Hindlimb muscle (tissue), 1 donor: ENCODE measurements at places on chromosomes 1 and 21.

DNA sequence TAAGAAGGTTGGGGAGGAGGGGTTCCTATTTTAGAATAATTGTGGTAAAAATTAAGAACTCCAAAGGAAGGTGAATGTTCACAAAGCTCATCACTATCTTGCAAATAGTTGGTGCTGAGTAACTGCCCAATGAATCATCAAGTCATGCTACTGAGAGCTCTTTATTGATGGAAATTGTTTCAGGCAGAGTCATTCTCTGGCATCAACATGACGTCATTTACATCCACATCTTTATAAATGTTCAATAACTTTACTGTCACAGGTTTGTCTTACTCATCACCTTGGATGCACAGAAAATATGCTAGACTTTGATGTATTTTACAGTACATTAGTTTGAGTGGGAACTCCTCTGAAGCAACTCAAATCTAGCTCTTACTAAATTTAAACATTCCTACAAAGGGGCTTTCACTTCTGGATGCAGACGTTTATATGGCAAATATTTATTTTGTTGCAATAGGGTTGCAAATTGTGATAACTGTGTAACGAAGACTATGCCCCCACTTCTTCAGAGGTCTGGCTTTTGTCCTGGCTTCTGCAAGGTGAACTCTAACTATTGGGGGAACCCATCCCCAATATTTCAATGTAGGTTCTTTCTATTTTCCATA lies 273.7 kb upstream of the AJAP1 start:
- DNase-seq = no peak

GRCh38 chr1:195894411-195894810 lies 713.8 kb downstream of the KCNT2 start:
- no peak for DNase-seq

GRCh38 chr1:24641646-24642151 lies 1.4 kb upstream of the SRRM1 start:
- peak; percentile 72 for DNase-seq

DNA sequence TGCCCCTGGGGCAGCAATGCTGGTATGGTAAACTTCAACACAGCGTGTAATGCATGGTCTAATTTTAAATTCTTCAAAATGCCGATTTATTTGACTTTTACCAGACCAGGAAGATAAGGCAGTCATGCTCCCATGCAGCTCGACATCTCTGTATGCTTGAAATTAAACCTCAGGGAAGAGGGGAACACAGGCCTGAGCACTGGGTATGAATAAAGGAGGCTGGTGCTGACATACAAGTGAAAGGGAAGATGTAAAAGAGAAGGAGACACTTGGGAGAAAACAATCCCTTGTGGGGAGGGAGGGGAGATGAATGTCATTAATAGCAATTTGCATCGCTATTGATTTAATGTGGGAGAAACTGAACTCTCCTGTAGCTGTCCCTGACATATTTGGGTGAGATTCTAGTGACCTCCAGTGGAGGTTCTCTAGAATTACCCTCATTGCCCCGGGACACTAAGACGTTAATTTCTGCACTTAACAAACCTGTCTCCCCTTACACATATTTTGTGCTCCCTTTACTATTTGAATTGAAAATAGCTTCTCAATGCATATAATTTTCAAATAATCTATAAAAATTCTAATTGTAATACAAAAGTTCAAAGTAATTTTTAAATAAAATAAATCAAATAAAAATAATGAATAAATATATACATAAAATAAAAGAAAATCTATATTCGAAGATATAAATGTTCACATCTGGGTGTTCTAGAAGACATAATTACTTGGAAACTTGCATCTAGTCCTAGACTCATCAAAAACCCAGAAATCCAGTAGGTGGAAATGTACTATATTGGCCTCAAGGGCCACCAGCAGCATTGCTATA lies 283.1 kb downstream of the LMX1A start:
- DNase-seq = peak; percentile 33

GRCh38 chr1:35029761-35030160 lies 2.0 kb downstream of the ZMYM6 start:
- DNase-seq = no peak

DNA sequence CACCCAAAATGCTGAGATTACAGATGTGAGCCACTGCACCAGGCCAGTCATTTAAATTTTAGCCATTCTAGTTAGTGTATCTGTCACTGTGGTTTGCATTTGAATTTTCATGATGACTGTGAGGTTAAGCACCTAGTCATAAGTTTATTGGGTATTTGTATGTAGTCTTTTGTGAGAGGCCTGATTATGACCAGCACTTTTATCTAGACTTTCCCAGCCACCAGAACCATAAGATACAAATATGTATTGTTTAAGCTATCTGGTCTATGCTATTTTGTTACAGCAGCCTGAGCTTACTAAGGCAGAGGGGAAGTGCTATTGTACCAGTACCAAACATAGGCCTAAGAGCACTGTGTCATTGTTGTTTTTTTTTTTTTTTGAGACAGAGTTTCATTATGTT lies 19.9 kb upstream of the DNAJC6 start:
- DNase-seq = no peak

- no peak for DNase-seq
Measured at GRCh38 chr1:33824971-33825370, 38.9 kb upstream of the HMGB4 start.

GRCh38 chr1:225767634-225768540 lies 9.7 kb upstream of the SRP9 start:
- DNase-seq = peak; percentile 65

GRCh38 chr1:13828454-13829151 lies 128.6 kb downstream of the PRDM2 start:
- no peak for DNase-seq

DNA sequence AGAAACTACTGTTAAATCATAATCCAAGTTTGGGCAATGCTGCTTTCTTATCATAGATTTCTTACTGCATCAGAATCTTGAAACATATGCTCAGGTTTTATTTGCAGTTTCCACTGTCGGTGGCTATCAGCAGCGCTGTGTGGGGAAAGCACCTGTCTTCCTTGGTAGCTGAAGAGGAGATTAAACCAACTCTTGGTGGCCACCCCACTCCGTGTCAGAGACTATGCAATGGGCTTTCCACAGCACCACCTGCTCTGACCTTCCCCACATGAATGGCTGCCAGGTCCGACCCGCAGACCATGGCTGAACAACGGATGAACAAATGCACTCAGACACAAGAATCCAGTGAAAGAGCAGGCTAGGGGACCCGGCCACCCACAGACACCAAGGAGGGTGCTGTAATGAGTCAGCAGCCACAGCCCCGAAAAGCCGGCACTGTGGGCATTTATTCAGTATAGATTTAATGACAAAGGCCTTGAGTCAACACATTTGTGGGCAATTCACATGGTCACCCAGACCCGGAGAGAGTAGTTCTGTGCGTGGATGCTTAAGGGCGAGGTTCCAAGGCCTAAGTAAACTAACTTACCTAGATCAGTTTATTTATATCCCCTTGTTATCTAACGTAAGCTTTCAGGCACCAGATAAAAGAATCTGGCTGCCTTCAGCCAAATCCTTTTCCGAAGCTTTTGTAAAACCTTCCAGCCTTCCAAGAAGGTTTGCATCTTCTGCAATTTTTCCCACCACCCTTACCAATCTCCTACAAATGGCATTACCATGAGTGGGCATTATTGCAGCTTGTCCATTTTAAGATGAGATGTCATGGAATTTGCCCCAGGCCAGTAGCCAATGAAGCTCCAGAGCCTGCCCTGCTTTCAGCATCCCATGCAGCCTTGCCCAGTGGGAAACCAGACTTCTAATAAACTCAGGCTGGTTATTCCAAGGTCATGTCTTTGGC lies 82.7 kb downstream of the HLCS start:
- DNase-seq = no peak

DNA sequence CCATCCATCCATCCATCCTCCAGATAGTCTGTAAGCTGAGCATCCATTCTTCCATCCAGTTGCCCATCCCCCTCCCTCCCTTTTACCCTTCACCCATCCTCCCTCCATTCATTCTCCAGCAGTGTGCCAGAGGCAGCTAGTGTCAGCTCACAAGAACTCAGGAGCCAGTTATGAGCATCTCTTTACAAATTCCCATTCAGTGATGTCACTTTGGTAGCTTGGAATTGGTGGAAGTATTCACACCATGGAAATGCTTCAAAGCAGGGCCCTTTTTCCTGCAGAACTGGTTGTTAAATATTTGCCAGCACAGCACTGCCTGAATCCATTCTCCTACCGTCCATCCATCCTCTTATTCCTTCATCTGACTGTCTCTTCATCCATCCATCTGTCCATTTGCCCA lies 72.5 kb downstream of the ARHGEF10L start:
- DNase-seq = no peak

GRCh38 chr21:45091550-45092322 lies 17.4 kb downstream of the ADARB1 start:
- DNase-seq = peak; percentile 50

GRCh38 chr1:54853793-54854370 lies 33.1 kb downstream of the DHCR24 start:
- no peak for DNase-seq

DNA sequence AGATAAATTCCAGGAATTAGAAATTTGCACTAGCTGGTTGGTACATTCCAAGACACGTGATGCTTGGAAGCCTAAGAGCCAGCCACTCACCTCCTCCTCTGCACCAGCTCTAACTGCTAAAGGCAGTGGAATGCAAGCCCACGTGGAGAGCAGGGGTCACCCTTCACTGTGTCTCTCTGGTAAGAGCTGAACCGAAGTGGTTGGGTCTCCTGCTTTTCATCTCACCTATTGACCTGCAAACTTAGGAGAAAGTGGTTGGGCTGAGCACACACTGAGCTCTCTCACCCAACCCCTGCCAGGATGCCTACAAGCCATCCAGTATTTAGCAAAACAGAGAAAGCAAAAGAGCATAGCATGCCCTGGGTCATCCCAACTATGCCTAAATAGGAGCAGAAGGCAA lies 19.3 kb downstream of the HAO2 start:
- DNase-seq = no peak

DNA sequence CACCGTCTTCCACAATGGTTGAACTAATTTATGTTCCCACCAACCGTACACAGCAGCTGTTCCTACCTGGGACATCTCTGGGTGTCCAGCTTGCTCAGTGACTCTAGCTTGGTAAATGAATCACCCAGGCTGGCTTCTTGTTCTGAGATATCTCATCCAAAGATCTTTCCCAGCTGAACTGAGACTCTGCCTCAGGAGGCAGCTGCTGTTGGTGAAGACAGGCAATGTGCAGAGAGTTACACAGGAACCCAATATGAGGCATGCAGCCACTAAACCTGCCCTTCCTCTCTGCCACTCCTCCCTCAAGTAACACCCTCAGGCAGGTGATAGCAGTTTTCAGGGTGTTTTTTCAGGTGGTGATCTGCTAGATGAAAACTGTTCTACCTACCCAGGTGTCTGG lies 14.0 kb upstream of the FOXO6 start:
- DNase-seq = no peak

DNA sequence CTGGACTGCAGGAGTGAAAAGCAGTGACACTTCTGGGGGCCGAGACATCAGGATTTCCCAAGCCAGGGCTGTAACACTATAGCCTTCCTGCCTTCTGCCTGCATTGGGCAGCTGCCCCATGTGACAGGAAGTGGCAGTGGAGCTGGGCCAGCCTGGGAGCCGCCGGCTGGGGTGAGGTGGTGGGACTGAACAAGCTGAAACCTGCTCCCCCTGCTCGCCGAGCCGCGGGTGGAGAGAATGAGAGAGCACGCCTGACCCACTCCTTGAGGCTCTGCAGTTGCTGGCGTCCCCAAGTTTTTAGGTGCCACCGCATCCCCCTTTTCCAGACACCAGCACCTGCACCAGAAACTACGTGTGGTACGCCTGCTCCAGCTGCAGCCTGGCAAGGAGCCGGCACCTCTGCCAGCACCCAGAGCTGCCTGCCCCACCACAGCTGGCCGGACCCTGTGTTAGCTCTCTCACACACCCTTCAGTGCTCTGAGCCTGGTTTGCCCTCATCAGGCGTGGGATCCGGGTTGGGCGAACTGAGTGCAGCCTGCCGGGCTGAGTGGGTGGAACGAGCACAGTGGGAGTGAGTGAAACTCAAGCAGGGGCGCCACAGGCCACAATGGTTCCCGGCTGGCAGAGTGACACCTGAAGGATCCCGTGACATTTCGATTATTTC lies 119.4 kb downstream of the AKT3 start:
- no peak for DNase-seq

DNA sequence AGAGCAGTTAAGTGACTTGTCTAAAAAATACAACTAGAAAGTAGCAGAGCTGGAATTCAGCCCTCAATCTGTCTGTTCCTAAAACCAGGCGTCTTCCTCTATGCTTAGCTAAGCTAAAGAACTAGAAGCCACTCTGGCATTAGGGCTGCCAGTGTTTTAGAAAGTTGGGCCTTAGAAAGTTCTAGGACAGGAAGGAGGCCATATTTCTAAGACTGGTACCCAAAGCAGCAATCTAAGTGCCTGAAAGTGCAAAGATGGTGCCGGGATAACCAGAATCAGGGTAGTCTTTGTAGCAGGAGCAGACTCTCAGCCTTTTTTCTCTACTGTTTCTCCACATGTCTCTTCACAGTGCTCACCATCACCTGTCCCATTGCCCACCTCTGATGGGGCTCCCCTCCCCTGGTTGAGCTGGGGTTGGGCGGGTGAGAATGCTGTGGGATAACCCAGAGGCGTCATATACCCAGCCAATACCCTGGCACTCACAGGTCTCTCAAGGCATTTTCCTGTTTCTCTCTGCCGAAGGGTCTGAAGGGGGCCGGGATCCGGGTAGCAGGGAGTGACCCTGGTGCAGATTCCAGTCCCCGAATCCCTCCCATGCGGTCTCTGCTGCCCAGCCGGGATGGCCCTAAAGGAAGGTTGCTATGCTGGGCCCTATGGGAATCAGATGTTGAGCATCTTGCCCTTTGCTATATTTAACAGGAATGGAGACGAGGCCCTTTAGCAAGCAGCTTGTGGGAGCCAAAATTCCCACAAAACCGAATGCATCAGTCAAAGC lies 1.1 kb upstream of the RCSD1 start:
- DNase-seq = no peak

- no peak for DNase-seq
Measured at GRCh38 chr1:245987219-245987545, 519.9 kb downstream of the SMYD3 start.

- no peak for DNase-seq
Measured at GRCh38 chr1:14804626-14805025, 206.1 kb downstream of the KAZN start.

DNA sequence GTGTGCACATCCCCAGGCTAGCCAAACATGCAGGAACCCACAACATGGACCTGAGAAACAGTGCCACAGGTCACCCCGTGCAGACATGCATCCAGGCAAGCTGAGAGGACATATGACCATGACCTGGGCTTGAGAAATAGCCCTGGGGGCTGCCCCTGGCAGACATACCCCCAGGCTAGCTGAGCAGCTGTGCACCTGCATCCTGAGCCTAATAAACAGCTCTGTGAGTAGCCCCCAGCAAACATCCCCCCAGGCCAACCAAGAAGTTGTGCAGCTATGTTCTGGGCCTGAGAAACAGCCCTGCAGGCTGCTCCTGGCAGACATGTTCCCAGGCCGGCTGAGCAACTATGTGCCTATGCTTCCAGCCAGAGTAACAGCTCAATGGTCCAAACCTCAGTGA lies 14.5 kb downstream of the OLFML3 start:
- DNase-seq = no peak

GRCh38 chr1:6105218-6105679 lies 59.6 kb downstream of the KCNAB2 start:
- DNase-seq = no peak

- no peak for DNase-seq
Measured at GRCh38 chr1:3909615-3910014, 9.5 kb upstream of the C1orf174 start.

GRCh38 chr1:211714154-211714553 lies 38.7 kb upstream of the NEK2 start:
- no peak for DNase-seq
